ENCODE measurements at places on chromosomes 5 and 9.

DNA sequence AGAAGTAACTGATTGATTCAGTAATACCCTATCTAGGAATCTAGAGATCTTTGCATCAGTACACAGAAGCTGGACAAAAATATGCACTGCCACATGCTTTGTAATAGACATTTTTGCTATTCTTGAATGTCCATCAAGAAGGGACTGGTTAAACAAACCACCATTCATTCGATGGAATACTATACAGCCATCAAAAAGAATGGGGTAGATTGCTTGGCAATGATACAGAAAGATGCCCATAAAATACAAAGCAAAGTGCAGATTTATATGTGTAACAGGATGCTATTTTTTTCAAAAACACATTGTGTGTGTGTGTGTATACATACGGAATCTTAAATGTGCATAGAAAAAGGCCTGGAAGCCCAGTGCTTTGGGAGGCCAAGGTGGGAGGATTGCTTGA, 7.6 kb downstream of the TNIP1 start:
- DNase-seq: no peak

- no peak for DNase-seq
Observed at GRCh38 chr5:153792305-153792704, 246.4 kb downstream of the FAM114A2 start.

DNA sequence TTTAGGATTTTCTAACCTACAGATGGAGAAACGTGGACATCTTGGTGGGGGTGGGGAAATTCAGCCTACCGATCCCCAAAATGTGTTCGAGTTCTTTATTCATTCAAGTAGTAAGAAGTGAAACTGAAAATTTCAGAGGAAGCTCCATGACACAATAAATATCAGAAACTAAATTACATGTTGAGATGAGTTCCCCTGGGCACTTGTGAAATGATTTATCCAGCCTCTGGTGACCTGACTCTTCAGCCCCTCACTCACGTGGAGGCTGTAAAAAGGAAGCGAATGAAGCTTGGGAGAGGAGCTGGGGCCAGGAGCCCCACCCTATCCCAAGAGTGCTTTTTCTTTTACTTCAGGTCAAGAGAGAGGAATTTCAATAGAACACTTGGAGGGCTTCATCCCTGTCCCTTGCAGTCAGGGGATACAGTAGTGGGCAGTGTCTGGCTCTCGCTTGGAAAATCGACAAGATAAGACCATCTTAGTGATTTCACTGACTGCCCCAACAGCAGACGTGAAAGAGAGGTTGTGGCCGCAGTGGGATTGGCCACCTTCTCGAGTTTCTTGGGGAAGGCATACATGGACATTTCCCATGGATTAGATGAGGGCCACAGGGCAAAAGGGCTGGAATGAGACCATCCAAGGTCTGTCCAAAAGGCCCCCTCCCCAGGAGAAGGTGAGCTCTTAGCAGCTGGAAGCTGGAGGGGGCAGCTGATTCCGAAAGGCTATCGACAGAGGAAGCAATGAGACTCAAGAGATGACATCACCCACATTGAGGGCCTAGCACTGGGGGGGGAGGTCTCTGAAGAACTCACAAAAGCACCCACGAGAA, 76.8 kb upstream of the SH3PXD2B start:
- DNase-seq: no peak

DNA sequence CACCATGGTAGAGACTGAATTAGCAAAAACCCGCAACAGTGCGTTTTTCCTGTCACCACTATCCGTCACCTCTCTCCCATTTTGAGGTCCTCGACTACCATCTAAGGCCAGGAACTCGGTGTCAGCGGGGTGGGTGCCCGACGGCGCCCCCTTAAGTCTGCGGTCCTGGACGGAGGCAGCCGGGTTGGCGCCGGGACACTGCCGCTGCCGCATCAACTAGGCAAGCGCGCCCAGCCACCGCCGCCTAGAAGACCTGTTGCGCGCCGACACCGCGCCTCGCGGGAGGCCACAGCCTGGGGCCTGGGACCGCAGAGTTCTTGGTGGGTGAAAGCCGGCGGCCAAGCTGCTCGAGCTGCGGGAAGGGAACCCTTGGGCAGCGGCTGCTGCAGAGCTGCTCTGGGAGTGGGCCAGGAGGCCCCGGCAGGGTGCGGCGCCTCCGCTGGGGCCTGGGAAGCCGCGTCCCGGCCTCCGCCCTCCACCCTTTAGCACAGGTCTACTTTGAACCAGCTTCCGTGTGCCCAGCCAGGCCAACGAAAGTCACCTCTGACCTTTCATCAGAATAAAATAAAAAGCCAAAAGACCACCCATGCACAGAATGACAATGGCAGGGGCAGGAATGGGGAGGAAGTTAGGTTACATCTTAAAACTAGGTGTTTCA, 3.5 kb downstream of the FOXB2 start:
- peak; percentile 72 for DNase-seq

- DNase-seq: no peak
Observed at GRCh38 chr9:89538871-89539270, 41.0 kb upstream of the SEMA4D start.

DNA sequence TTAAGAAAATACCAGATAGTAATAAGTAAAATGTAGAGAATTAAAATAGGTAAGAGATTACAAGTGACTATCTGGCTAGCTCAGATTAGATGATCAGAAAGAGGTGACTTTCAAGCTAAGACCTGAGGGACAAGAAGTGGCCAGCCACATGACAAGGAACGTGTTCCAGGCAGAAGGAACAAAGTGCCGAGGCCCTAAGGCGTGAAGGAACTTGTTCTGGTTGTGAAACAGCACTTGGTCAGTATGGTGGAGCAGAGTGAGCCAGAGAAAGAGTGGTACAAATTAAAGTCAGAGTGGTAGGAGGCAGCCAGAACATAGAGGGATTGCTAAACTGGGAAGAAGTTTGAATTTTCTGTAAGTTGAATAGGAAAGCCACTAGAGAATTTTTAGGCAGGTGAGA, 73.6 kb downstream of the ADRB2 start:
- no peak for DNase-seq

GRCh38 chr9:78146241-78146640, 89.6 kb upstream of the CEP78 start:
- no peak for DNase-seq

DNA sequence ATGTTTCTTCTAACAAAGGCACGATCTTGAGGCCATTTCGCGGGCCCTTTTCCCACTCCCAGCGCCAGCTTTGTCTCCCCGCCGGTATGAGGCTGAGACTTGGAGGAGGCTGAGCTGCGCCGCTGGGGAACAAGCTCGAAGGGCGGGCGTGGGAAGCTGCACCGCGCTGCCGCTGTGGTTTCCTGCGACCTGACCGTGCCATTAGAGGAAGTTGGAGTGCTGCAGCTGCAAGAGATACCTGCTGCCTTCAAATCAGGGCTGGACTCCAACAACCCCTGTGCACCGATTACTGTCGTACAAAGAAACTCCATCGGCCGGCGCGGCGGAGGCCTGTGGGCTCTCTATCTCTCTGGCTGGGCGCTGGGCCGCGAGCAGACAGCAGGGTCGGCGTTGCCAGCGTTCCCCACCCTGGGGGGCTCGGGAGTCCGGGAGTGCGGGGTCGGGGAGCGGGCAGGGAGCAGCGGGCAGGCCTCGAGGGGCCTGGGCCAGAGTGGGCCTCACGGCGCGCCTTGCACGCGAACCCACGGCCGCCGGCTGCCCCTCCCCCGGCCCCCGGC, 1.3 kb upstream of the ERBIN start:
- DNase-seq: no peak

GRCh38 chr9:16515207-16515606, 355.3 kb downstream of the BNC2 start:
- DNase-seq: peak; percentile 75

GRCh38 chr9:123763910-123764588, 165.9 kb downstream of the DENND1A start:
- no peak for DNase-seq

DNA sequence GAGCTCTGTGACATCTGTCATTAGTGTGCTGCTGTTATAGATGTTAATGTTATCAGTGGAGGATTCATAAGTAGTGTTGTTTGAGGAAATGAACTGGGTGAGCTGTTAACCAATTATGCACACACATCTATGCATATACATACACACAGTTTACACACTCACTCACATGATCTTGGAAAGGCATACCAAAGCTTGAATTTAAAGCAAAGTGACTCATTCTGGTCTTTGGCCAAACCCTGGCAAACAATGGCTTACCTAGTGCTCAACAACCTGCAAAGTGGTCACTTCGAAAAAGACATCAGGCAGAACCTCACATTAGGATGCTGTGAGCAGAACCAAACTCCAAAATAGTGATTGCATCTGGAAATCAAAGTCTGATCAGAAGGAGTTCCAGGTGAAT, 1037.3 kb upstream of the CDH6 start:
- no peak for DNase-seq

- DNase-seq: no peak
Observed at GRCh38 chr5:56327809-56328208, 94.7 kb upstream of the ANKRD55 start.

GRCh38 chr9:22116758-22117157, 107.7 kb upstream of the CDKN2B start:
- DNase-seq: no peak

- DNase-seq: no peak
Observed at GRCh38 chr9:85900504-85901201, 40.3 kb upstream of the NAA35 start.

DNA sequence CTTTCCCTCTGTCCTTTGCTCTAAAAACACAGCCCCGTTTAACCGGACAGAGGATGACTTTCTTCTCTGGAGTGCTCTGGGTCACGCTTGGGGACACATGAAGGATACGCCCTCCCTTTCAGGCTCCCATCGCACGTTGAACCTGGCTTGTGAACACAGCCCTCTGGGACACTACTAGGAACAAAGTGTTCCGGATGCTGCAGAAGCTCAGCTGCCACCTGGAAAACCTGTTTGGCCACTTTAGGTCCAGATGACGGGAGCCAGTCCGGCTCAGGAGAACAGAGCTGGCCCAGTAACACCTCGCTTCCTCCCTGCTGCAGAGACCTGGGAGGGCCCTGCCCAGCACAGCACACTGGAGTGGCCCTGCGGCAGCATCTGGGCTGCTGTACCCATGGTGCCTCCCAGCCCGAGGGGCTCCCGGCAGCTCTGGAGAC, 60.1 kb downstream of the GADD45G start:
- no peak for DNase-seq

- DNase-seq: no peak
Observed at GRCh38 chr5:59099270-59099994, 516.6 kb downstream of the RAB3C start.

- no peak for DNase-seq
Observed at GRCh38 chr9:79615038-79615437, 43.3 kb downstream of the TLE4 start.

DNA sequence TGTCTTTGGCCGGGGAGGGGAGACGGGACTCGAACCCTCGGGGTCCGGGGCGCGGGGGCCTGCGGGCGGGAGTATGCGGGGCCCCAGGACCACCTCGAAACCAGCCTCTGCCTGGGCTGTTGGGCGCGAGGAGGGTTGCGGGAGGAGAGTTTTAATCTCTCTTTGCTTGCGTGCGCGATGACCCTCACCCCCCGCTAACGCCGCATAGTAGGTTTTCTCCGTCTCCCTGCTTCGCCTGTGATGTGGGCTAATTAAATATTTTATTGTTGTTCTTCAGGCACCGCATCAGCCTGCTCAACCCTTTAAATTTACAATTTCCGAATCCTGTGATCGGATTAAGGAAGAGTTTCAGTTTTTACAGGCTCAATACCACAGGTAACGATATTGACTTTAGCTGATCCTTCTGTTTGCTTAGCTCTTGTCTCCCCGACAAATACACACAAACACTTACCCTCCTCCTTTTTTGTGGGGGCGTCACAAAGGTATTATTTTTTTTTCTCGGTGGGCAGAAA, 1.7 kb downstream of the TLE4 start:
- DNase-seq: no peak

GRCh38 chr9:109787735-109788134, 7.7 kb downstream of the PALM2AKAP2 start:
- DNase-seq: no peak

DNA sequence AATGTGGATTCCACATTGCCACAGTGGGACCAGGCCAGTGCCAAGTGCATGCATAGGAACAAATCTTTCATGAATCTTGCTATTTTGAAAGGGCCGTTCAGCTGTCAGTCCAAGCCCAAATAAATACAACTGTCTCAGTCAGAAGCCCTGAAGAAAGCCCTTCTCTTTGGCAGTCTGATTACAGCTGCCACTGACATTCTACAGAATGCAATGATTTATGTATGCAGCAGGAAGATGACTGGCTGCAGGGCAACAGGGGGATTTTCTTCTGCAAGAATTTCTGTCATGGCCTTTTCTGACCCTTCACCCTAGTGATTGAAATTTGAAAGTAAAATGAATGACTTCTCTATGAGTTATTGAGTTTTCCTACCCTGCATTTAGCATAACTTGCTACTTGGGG, 86.7 kb upstream of the FER start:
- no peak for DNase-seq

- DNase-seq: no peak
Observed at GRCh38 chr5:134083517-134083916, 31.0 kb upstream of the TCF7 start.

DNA sequence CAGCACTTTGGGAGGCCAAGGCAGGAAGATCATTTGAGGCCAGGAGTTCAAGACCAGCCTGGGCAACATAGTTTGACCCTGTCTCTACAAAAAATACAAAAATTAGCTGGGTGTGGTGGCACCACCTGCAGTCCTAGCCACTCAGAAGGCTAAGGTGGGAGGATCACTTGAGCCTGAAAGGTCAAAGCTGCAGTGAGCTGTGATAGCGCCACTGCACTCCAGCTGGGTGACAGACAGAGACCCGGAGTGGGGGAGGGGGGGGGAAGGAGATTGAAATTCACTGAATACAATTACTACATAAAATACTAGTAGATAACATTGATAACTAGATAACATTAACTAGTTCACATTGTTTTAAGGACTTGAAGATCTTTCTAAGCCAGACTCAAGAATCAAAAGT, 345.6 kb downstream of the BNC2 start:
- DNase-seq: no peak

DNA sequence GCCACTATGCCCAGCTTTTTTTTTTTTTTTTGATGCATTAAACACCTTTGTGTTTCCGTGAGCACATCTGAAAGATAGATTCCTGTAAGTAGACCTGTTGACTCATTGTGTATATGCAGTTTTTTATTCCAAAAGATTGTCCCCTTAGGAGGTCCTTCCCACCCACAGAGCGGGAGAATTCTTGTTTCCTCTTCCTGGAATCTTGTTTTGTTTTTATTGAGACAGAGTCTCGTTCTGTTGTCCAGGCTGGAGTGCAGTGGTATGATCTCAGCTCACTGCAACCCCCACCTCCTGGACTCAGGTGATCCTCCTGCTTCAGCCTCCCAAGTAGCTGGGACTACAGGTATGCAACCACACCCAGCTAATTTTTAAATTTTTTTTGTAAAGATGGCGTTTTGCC, 7.6 kb downstream of the PTPA start:
- no peak for DNase-seq

DNA sequence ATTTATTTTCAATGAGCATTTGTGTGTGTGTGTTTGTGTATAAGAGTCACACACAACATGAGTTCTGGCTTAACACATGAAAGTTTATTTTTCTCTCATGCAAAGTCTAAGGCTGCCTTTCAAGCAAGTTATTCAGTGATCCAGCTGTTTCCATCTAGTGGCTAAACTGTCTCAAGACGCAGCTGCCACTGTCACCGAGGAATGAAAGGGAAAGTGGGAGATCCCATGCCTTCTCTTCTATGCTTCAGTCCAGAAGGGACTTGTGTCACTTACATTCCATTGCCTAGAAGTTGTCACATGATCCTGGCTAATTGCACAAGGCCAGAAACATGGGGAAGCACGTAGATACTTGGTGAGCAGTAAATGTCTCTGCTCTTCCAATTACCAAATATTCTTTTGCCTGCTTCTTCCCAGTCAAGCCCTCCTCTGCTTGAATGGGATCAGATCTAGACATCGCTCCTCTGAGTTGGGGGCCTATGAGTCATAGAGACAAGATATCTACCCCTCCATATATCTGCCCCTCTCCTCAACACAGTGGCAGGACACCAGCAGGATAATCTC, 30.4 kb upstream of the SLIT3 start:
- DNase-seq: no peak
